ENCODE measurements at places on chromosomes 2 and 18.
A peak's percentile ranks its signal among the peaks of the same experiment; 100 is the strongest.

GRCh38 chr2:64679673-64680425 is 26.1 kb upstream of the SERTAD2 start:
- DNase-seq, result no peak

GRCh38 chr18:42706618-42707017 is 408.9 kb downstream of the RIT2 start:
- no peak for DNase-seq

- DNase-seq, result no peak
These were observed 18.6 kb upstream of the IL18R1 start for GRCh38 chr2:102337012-102337411.

- no peak for DNase-seq
These were observed 130.9 kb downstream of the EXOC6B start for GRCh38 chr2:72694715-72695496.

GRCh38 chr2:120005834-120006521 is 6.9 kb upstream of the EPB41L5 start:
- DNase-seq, result no peak

DNA sequence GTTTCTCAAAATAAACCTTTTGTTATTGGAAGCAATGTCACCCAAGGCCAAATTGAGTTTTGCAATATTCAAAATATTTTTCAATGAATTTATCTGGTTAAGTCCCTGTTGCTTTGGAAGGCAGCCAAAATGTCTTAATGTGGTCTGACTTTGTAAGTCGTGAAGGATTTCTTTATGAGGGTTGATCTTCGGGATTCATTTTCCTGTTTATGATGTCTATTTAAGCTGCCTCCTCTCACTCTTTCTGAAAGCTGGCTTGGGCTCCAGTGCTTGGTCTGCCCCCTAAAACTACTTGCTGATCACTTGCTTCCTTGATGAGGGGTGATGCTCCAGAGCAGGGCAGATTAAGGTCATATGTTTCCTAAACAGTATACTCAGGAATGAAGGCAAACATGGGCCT is 141.1 kb downstream of the ANTXR1 start:
- DNase-seq, result no peak

GRCh38 chr2:126889496-126890135 is 9.1 kb upstream of the TEX51 start:
- no peak for DNase-seq

DNA sequence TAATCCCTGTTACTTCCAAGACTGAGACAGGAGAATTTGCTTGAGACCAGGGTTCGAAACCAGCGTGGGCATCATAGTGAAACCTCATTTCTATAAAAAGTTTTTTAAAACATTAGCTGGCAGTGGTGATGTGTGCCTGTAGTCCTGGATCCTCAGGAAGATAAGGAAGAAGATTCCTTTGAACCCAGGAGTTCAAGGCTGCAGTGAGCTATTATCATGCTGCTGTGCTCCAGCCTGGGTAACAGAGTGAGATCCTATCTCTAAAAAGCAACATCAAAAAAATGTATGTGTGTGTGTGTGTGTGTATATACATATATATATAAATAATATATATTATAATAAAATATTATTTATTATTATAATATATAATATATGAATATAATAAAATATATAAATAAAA is 1417.6 kb upstream of the CDH2 start:
- DNase-seq, result no peak

DNA sequence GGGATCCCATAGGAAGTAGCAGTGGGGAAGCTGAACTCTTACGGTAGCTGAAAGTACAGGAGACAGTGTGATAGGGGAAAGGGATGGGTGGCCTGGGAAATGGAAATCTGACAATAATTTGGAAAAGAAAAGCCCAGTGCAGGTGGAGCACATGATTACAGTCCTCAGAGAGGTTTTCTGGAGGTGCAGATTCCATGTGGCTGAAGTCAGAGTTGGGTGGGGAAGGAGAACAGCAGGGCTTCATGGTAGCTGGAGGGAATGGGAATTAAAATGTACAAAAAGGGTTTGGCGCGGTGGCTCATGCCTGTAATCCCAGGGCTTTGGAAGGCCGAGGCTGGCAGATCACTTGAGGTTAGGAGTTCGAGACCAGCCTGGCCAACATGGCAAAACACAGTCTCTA is 12.2 kb downstream of the HRH4 start:
- no peak for DNase-seq

GRCh38 chr2:226139759-226140158 is 659.9 kb downstream of the IRS1 start:
- no peak for DNase-seq

DNA sequence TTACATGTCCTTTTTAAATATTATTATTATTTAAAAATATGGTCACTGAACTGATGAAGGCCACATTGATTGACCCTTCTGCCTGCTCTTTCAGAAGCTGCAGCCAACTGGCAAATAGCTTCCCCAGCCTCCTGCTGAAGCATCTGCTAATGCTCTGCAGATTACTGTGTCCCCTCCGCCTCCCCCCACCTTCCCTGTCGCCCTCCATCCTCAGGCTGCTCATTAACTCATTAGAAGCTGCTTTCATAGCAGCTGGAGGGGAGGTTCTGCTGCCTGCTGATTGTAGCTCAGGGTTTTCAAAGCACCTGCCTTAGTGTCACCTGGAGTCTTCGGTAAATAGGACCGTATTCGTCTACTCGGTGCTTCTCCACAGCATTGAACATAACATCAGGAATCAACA is 24.8 kb upstream of the LMAN1 start:
- no peak for DNase-seq

DNA sequence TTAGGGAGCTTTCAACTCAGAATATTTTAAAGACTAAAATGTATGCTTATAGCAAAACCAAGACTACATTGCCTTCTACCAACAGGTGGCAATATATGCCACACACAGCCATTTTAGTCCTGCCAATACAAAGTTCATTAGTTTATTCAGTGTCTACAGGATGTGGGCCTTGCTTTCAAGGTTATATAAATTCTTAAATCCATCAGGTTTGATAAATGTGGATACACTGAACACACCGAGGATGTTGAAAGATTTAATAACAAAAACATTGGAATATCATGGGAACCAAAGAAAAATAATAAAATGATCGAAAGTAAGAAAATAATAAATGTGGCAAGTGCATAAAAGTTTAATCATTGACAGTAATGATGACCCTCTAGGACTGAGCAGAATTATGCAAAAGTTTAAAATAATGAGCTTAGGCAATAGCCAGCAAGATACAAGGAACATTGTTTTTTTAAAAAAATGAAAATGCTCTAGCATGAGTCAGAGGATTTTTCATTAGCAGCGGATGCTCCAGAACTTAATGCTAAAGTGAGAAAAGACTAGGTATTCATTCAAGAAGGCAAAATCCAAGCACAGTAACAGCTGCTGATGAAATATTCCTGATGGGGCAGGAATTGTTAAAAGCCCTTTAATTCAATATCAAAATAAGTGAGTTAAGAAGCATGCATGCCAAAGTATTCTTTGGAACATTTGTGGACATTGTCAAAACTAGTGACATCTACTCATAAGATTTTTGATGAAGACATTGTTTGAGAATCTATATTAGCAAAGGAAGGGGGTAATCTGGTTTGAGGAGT is 14.2 kb downstream of the SCN9A start:
- DNase-seq, result no peak

- DNase-seq, result no peak
These were observed 225.4 kb downstream of the FAM210A start for GRCh38 chr18:13500869-13501542.

- DNase-seq, result no peak
These were observed 93.1 kb downstream of the PIK3C3 start for GRCh38 chr18:42048158-42048557.

DNA sequence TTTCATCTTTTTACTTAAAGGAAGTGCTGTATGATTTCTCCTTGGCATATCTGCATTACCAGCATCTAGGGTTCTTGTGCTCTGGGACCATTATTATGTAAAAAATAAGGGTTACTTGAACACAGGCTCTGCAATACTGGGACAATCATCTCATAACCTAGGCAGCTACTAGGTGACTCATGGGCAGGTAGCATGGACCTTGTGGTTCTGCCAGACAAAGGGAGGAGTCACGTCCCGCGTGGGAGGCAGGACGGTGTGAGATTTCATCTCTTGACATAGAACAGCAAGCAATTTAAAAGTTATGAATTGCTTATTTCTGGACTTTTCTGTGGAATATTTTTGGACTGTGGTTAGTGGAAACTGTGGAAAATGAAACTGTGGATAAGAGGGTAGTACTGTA is 34.1 kb downstream of the ASAP2 start:
- DNase-seq, result no peak

DNA sequence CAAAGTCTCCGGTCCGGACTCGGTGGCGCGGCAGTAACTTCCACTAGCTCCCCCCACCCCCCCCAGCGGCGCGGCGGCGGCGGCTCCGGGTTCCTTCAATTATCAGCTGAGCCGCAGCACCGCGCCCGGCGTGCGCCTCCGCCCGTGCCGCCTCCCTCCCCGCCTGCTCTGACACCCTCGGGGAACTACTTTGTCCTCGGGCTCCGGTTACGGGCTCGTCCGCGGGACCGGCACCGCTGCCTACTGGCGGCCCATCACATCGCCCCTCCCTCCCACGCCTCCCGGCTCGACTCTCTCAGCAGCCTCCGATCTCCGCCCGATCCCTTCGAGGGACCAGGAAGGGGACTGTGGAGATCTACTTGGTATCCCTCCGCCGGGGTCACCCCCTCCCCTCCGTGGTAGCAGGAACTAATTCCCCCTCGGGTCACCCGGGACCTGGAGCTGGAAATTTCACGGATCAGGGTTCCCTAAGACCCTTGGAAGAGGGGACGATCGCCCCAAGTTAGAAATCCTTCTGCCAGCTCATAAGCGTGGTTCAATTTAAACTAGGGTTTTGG is at the start of gene TRIP12:
Gene TRIP12 (minus strand): TSS at position 118 of the 557 bp plus-strand sequence. CDS start 41,930 bp downstream, outside the sequence.
- peak; percentile 93 for DNase-seq

DNA sequence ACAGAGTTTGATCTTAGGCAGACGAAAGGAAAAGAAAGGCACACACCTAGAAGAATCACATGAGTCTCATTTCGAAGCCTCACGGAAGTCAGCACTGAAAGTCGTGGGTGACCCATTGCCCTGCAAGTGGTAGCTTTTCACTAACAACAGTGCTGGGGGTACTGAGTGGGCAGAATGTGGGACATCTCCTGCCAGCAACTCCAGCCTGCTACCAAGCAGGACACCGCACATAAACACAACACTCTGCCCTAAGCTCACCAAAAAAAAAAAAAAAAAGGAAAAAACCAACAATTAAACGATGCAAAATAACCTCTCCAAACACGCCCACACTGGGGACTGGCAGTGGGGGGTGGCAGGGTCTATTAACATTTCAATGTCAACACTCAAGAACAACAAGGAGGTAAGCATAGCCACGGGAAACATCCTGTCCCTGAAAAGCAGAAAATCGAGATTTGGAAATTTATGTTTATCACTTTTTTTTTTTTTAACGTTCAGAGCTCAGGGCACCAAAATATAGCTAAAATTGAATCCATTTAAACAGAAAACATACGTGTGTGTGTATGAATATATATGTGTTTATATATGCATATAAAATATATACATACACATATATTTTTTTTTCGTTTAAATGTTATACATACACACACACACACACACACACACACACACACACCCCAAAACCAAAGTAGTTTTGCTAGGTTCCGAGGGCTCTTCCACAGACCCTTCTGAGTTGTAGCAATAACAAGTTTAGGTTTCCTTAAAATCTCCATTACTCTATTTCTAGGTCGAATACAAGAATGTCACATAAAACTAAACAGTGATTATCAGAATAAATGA is 2.2 kb downstream of the INO80D start:
- DNase-seq, result peak; percentile 3

DNA sequence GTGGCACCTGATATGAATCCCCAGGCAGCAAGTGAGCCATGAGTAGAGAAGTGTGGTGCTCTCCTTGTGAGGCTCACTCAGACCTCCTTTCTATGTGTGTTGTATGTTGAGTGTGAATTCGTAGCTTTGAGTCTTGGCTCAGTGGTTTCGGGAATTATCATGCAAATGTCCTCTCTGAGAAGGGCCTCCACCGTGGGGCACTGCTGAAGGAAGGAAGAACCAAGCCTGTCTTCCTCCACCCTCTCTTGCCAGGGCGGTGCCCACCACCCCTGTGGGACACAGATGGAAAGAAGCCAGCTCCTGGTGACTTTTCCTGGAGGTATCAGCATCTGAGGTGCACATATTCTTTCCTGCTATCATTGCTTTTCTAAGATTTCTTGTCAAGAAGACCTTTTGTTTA is 156.1 kb downstream of the MYT1L start:
- no peak for DNase-seq

GRCh38 chr2:182381225-182381624 is 45.6 kb downstream of the PDE1A start:
- no peak for DNase-seq

- no peak for DNase-seq
These were observed 43.6 kb downstream of the GPC1 start for GRCh38 chr2:240479111-240479501.

- DNase-seq, result no peak
These were observed 37.5 kb upstream of the TTN start for GRCh38 chr2:178844701-178845100.

DNA sequence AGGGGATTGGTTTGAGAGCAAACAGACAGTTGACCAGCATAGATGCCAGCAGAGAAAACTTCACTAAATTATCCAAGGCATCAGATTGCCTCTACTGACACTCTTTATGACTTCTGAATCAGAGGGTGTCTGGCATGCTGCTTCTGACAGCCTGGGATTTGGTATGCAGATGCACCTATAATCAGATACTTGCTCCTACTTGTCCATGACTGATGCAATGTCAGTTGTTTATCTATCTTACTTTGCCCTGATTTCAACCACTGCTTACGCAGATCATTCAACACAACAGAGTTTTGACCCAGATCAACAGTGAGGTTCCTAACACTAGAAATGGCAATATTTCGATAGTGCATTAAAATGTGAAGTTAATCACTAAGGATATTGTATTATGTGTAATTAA is 22.6 kb upstream of the CALCRL start:
- no peak for DNase-seq

Measured in central memory CD4-positive, alpha-beta T cell (primary cell).